ENCODE measurements at places on chromosomes 7 and 10.
A peak's percentile ranks its signal among the peaks of the same experiment; 100 is the strongest.

DNA sequence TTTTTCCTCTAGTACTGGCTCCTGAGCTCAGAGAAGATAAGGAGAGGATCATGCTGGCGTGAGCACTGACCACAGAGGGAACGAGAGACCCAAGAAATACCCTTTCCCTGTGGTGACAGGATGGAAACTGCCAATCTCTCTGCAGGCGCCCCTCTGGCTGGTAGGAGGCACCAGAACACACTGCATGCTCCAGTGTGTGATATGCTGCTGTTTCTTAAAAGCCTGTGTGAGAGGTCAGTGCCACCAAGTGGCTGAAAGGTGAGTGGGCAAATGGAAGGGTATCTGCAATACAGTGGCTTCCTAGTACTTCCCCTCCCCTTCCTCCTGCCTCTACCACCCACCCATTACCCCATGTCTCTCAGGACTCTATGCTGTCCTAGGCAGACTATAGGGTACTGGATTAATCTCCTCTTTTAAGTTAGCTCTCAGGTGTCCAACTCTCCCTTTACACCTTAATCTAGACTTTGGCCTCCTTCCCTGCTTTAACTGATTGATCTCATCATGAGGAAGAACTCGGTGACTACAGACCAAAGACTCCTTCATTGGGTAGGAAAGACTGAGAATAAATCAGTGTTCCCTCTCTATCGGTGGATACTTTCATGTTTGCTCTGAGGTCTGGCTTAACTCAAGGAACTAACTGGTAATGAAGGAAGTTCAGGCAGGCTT is 283.6 kb downstream of the ADRA2A start:
- DNase-seq = no peak

- DNase-seq = no peak
Observed at GRCh38 chr7:45566386-45566785, 7.8 kb upstream of the ADCY1 start.

DNA sequence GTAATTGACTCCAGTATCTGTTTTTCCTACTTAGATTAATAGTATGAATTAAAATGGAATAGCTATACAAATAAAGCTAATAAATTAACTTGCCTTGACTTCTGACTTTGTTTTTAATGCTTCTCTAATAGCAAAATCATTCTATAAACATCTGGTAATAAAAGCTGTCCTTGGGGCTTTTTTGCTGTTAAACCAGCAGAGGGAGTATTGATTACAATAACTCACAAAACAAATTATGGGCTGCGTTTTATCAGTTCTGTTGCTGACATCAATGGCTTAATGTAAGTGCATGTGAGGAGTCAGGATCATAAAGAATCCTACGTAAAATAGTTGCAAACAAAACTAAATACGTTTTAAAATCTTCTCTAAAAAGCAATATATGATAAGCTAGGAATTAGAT is 667.8 kb downstream of the PCDH15 start:
- no peak for DNase-seq

DNA sequence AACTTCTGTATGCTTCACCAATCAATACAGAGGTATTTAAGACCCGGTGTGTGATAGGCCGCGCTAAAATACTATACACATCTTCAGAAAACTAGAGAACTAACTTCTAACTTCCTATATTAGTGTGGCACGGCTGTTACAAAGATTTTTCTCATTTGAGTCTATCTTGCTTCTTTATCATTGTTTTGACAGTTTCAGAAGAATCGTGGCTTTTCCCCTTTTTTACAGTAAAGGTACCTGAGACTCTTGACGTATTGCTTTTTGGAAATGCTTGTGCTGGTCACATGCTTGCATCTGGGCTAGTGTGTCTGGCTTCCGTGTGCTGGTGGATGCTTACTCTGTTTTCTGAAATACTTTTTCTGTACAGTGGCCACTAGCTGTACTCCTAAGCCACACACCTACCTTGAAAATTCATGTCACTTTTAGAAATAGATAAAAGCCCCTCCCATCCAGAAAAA is 12.7 kb downstream of the IKZF1 start:
- no peak for DNase-seq

- no peak for DNase-seq
Observed at GRCh38 chr7:50287129-50287528, 17.4 kb upstream of the IKZF1 start.

DNA sequence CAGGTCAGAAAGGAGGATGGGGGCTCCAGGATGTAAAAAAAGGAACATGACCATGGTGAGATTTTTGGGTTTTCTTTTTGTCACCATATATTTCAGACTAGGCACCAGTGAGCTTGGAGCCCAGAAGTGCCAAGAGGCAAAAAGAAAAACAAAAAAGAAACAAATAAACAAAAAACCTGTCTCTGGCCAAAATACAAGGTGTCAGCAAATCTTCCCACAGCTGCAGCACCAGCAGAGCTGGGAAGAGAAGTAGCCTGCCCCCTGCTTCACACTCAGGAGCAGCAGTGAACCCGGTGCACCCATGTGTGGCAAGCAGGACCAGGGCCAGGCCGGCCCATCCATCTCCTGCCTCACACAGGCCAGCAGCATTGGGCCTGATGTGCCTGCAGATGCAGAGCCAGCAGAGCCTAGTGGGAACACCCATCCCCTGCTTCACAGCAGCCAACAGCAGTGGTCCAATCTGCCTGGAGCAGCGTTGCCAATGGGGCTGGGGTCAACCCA is 34.7 kb upstream of the C10orf71 start:
- no peak for DNase-seq

- no peak for DNase-seq
Observed at GRCh38 chr10:31288962-31289361, 30.1 kb upstream of the ZEB1 start.

GRCh38 chr7:93779115-93779514 is 111.4 kb downstream of the TFPI2 start:
- no peak for DNase-seq

DNA sequence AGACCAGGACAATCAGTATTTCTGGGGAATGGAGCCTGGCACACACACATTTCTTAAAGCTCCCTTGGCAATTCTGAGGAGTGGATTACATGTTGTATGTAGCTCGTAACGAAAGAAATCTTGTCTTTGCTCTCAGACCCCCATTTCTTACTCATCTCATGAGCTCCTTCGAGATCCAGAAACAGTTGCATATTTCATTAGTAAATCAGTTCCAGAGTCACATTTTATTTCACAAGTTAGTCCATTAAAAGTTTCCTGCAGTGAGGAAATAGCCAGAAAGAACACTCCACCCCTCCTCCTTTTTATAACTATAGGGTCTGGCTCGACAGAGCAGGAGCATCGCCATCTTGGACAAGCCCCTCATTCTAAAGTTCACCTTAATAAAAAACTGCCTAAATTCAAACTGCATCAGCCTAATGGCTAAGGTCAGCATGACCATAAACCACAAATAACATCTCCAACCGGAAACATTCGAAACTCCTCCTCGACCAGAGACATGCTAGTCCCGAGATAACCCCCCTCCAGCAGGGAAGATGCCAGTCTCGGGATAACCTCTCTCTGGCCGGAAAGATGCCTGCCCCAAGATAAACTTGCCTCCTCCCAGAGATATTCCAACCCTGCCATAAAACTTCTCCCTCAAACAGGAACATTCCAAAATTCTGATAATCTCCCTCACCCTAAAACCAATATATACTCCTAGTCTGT is 7.4 kb downstream of the EGFR start:
- no peak for DNase-seq

GRCh38 chr10:822661-823367 is 108.7 kb downstream of the LARP4B start:
- no peak for DNase-seq

DNA sequence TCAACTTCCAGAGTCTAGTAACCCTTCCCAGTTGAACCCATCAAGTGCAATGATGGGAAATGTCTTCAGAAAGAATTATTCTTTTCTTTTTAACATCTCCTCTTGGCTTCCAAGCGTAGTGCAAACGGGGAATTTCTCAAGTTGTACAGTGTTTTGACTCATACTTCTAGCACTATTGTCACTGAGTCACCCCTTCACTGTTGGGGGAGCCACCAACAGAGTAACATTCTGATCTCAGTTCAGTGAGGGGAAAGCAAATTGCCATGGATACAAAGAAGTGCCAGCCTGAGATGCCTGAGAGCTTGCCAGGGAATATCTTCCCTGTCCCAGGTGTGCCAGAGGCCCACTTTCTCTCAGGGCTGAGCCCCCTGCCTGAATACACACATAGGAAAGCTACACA is 31.0 kb downstream of the CYP3A5 start:
- DNase-seq = no peak

DNA sequence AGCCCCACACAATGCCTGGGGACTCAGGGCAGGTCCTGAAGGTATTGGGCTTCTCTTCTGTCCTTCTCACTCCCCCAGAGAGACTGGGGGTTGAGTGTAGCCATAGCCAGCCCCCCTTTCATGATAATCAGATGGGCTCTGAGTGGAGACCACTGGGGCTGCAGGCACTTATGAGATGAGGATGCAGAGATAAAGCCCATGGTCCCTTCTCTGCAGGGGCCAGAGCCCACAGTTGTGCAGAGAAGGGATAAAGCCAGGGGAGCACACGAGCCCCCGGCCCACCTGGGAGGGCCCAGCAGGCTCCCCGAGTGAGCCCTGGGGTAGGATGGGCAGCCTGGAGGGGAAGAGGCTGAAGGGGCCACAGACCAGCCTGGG is 96.2 kb downstream of the BMS1 start:
- DNase-seq = no peak

DNA sequence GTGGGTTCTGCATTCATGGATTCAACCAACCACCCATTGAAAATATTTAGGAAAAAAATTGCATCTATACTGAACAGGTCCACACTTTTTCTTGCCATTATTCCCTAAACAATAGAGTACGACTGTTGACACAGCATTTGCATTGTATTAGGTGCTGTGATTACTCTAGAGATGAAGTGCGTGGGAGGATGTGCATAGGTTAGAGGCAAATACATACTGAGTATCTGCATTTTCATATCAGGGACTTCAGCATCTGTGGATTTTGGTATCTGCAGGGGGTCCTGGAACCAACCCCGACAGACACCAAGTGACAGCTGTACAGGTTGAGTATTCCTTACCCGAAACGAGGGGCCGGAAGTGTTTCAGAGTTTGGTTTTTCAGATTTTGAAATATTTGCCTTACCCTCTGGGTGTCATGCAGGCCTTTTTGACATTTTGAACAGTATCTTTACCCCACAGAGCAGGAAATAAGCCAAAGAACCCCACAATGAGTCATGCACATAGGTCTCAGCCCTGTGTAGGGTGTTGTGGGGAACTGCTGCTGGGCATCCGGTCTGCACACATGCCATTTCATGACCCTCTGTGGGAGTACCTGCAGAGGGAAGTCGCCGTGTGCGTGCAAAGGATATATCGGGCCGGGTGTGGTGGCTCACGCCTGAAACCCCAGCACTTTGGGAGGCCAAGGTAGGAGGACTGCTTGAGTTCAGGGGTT is 14.5 kb downstream of the NUDT5 start:
- DNase-seq = peak; percentile 63

DNA sequence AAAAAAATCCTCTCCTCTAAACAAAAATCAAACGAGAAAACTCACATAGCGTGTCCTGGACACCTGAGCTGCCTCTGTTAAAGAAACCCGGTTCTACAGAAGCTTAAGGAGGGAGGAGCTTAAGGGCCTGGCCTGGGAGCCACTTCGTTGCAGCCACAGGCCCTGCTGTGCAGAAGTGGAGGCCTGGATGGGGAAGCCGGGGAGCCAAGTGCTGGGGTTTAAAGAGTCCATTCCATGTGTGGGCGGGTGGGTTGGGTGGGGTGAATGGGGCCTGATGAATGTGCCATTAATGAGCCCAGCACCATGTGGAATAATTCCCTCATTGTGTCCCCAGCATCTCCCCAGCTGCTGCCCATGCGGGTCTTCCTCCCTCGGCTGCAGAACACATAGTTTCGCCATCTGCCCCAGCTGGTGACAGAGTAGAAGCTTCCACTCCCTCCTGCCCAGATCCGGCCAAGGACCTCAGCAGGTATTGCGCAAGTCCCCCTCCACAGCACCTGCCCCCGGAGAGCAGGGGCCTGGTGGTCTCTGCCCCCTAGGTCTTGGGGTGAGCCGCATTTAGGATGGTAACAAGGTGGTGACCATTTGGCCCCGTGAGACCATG is 127.8 kb upstream of the BTBD16 start:
- no peak for DNase-seq

GRCh38 chr7:111866787-111867186 is 304.5 kb upstream of the IMMP2L start:
- no peak for DNase-seq

GRCh38 chr7:90850066-90850465 is 253.9 kb downstream of the CDK14 start:
- DNase-seq = no peak

DNA sequence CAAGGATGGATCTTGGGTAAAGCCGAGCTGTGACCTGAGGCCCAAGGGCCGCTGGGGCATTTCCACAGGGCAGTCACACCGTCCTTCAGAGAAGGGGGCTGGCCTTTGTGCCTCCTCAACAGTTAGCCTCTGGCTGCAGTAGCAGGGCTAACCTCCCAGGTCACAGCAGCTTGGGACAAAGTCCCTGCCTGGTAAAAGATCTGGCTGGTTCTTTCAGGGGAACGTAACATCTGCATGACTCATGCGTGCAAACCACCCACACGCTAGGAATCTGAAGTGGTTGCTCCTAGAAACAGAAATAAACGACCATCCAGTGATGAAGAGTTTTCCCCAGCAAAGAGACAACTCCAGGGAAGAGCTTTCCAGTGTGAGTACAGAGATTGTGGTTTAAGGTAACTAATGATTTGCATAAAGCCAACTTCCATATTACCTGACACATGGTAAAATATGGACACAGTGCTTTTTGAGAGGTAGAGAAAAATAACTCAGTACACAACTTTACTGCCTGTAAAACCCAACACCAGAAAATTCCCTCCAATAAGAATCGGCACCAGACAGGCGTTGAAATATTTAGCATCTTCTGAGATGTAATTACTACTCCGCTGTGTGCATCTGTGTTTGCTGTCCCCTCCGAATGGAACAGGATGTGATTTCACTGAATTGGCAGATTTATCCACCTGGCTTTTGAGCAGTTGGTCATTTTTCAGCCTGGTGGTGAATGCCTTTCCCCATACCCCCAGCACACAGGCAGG is 84.9 kb upstream of the ADRB1 start:
- no peak for DNase-seq

Data from activated T-helper 1 cell treated with Interleukin-2 at 50 U/mL for 16 hours (primary cell).